ENCODE measurements at places on chromosomes 7 and 10.

GRCh38 chr10:47013507-47014154 lies 102.4 kb downstream of the PTPN20 start:
- no peak for DNase-seq

- DNase-seq, result no peak
Observed at GRCh38 chr7:98539865-98540264, 77.2 kb upstream of the NPTX2 start.

GRCh38 chr7:148180075-148180474 lies 410.5 kb upstream of the C7orf33 start:
- no peak for DNase-seq

DNA sequence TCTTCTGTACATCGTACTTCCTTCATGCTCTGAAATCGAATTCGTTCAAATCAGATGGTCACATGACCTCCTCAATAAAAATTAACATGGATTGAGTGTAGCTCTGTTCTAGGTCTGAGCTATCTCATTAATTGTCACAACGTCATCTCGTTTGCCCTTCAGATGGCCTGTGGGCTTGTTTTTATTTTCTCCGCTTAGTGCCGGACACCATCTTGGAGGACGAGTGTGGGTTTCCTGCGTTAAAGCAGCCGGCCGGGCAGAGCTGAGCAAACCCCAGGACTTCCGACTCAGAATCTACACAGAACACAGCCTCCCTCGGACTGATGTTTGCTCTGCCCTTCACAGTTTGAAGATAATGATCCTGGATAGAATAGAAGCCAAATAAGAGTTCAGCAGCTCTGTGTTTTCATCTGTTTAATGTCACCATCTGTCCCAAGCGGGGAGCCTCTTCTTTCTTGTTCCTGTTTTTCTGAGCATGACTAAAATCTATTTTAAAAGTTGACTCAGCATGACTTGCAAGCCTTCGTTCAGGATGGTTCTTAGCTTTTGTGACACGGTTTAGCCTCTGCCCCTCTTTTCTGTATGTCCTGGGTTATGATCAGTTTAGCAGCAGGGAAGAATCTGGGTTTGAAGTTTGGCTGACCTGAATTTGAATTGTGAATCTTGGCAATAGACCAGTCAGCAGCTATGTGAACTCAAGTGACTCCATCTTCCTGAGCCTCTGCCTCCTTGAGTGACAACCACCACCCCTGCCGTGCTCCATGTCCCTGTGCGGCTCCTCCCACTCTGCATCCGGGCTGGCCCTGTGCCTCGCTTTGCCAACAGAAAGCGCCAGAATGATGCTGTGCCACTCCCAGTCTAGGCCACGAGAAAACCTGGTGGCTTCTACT lies 30.6 kb upstream of the GALNTL5 start:
- no peak for DNase-seq

- DNase-seq, result peak; percentile 88
Observed at GRCh38 chr7:131105799-131106680, 221.6 kb upstream of the MKLN1 start.

DNA sequence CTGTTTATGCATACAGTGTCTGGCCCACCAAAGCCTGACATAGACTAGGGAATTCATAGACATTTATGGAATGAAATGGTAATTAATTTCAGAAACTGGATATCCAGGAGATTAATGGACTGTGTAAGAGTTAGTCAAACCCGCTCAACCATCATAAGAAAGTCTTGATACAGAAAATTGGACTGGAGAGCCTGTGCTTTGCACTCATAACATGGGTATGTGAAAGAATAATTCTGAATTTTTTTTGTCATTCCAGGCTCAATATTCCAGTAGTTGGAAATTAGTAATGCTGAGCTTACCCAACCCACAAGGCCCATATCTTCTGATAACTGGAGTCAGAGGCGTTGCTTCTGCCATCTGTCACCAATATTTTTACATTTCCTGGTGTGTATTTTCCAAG lies 799.7 kb upstream of the IGFBP3 start:
- no peak for DNase-seq

DNA sequence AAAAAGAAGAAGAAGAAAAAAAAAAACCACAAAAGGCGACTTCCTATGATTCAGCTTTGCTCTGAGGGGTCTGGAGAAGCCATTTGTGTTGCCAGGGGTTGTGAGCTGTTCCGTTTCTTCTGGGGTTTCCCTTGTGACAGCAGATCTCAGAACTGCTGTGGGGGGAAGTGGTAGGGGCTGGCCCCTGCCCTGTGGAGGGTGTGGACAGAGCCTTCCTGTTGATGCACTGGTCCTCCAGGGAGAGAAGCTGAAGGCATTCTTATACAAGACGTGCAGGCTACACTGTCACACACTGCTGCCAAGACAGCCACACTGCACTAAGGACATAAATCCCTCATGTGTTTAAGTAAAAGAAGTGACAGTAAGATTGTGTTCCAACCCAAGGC lies 17.3 kb upstream of the CSGALNACT2 start:
- DNase-seq, result no peak

DNA sequence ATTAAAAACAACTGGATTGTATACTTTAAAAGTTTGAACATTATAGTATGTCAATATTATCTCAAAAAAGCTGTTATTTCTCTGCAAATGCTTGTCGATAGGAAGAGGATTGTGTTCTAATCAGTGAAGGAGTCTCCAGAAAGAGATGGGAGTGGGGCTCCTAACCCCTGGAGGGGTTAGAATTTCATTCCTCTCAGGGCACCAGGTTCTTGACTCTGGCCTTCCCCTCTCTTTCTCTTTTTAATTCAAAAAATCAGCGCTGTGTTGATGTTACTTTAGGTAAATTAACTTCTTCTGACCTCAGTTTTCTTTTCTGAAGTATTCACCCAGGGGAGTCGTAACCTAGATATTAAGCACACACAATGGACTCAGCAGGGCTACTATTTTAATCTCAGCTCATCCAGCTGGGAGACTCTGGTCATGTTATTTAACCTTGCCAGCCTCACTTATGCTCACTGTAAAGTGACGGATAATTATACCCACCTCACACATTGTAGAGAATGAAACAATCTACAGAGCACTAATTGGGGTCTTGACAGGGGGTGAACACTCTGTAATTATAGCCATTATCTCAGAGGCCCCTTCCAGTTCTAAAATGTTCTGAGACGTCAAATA lies 59.4 kb downstream of the GCC1 start:
- no peak for DNase-seq

GRCh38 chr7:98357751-98358161 lies 43.1 kb downstream of the BAIAP2L1 start:
- no peak for DNase-seq

- no peak for DNase-seq
Observed at GRCh38 chr7:7479275-7479805, 56.3 kb downstream of the COL28A1 start.

- no peak for DNase-seq
Observed at GRCh38 chr10:71713135-71714030, 6.2 kb downstream of the C10orf105 start.

DNA sequence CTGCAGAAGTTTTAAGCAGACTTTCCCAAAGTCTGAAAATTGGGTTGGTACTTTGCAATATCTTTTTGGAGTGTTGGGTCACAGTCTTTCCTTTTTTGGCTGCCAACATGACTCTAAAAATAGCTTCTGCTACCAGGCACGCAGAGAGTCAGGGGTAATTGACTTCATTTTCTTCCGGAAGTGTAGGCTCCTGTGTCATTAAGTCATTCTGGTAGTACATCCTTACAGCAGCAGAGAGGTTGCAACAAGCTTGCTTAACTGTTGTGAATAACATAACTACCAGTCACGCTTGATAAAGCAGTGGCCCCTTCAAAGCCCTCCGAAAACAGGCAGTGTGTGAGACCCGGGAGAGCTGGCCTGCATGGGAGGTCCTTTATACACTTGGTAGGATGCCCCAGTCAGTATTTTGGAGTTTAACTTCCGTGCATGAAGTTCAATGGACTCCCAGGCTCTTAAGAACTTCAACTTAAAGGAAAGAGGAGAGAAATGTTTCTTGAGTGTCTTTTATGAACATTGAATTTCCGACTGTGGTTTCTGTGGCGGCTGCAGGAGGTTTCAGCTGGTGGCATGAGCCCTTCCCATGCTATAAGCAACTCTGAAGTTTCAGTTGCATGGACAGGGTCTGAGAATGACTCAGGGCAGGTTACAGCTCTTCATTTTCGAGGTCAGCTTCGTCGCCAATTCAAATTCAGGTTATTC lies 310.7 kb downstream of the GALNT17 start:
- DNase-seq, result no peak

- DNase-seq, result no peak
Observed at GRCh38 chr7:18445916-18446520, 49.5 kb upstream of the HDAC9 start.

- DNase-seq, result no peak
Observed at GRCh38 chr10:112817981-112818777, 131.9 kb upstream of the TCF7L2 start.

- no peak for DNase-seq
Observed at GRCh38 chr10:111151595-111152307, 74.9 kb downstream of the ADRA2A start.

- DNase-seq, result no peak
Observed at GRCh38 chr10:23474626-23475025, 35.8 kb downstream of the OTUD1 start.

GRCh38 chr10:2054728-2055127 lies 317.4 kb upstream of the ADARB2 start:
- no peak for DNase-seq

DNA sequence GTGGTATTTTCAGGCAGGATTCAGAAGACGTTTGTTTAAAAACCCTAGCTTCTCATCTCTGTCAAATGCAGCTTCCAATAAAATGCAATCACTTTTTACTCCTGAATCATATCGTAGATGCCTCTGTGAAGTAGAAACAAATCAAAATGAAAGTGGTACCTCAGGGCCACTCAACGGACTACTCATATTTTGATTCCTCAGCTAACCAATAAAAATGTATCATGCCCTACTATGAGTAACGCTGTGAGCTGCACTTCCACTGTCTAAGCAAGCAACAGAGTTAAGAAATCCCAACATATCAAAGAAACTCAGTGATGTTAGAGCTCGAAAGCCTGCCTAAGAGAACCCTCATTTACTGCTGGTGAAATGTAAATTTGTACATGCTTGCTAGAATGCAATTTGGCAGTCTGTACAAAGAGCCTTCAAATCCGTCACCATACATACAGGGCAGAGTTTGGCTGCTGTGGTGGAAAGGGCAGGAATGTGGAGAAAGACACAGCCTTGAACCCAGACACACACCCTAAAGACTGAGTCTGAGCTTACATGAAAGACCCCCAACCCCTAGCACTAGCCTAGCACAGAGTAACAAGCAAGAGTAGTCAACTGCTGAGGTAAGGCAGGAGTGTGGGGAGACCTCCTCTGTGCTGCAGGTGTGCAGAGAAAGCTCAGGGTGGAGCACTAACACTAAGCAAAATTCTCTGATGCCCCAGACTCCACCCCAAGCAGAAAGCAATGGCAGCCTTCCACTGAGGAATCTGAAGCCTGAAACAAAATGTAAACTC lies 151.5 kb downstream of the ANK3 start:
- DNase-seq, result no peak

DNA sequence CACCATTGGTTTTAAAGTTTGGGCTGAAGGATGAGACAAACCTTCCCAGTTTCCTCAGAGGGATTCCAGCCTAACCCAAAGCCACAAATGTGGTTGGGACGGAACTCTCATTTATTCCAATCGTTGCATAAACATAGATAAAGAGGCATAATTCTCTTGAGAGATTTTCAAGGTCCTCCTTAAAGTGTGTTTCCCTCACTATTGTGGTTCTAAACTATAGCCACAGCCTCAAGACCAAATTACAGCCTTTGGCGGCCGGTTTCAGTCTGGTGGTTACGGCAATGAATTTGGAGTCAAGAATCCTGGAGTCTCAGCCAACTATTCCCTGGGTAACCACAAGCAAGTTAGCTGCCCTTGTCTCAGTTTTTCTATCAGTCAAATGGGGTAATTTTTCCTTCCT lies 42.6 kb downstream of the SEM1 start:
- no peak for DNase-seq

DNA sequence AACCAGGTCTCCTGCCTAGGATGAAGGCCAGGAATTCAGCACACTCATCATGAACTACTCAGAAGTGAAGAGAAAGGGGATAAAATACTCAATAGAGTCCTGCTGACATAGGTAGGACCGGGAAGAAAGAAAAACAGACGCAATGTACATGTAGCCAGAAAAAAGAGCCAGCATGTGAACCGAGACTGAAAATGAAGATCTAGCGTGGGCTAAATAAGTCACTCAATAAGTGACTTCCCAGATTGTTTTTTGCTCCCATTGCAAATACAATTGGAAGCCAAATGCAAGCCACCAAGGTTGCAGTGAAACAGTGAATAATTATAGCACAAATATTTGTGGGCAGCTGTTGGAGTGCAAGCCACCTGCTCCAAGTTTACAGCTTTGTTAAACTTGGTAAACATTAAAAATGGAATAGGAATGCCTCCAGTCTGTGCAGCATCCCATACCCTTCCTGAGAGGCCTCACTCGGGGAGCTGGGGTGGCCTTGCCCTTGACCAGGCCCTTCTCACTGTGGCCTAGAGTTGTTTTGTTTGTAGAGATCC lies 34.7 kb upstream of the HPS1 start:
- no peak for DNase-seq

- no peak for DNase-seq
Observed at GRCh38 chr10:118595598-118596425, at the start of gene PRLHR. TSS of gene PRLHR (minus strand) at chr10:118595648. CDS start at chr10:118595244, 404 bp downstream.

- no peak for DNase-seq
Observed at GRCh38 chr7:131773413-131773812, 217.0 kb upstream of the PODXL start.

DNA sequence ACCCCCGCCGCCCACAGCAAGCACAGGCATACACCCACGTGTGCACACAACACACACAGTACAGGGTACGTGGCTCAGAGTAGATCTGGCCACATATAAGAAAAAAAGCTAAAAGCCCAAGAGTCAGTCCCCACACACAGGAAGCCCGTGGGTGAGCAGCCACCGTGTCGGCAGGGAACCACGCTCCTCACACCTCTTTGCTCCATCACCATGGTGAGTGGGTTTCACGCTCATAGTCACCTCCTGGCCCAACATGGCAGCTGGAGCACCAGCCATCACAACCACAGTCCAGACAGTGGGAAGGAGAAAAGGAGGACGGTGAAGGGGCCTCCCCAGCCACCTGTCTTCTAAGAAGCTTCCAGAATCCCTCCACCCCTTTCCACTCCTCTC lies 76.0 kb upstream of the PDGFA start:
- DNase-seq, result no peak

DNA sequence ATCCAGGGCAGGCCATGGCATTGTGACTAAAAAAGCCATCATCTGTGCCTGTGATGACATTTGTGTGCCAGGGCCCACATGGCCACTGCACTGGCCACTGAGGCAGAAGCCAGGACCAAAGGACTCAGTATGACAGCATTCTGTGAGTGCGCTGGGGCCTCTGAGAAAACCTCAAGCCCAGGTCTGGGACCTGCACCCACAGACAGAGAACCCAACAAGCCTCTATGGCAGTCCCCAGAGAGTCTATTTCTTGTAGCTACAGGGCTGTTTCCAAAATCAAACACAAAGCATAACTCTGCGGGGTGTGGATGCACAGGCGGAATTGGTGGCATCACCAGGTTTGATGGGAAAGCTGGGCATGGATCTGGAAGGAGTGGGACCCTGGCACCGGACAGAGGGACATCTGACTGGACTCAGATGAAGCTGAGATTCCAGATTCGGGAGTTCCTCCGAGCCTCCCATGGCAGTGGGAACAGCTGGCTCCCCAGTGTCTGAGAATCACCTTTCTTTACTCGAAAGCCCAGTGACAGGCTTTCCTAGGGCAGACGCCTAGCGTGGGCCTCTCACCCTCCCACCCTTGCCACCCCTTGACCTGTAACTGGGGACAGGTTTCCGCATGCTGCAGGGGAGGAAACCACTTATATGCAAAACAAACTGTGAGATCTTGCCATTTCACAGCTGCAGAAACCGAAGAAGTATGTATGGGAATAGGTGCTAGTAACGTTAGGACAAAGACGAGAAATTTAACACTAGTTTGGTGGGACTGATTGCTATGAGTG lies 70.6 kb upstream of the RHEB start:
- DNase-seq, result no peak
